Inflammatory macrophage treated with lipopolysaccharide for 4 hours (primary cell): ENCODE measurements at places on chromosomes 7 and 10.
A peak's percentile ranks its signal among the peaks of the same experiment; 100 is the strongest.

GRCh38 chr10:87866412-87866974, 3.1 kb downstream of the PTEN start:
- no peak for DNase-seq

DNA sequence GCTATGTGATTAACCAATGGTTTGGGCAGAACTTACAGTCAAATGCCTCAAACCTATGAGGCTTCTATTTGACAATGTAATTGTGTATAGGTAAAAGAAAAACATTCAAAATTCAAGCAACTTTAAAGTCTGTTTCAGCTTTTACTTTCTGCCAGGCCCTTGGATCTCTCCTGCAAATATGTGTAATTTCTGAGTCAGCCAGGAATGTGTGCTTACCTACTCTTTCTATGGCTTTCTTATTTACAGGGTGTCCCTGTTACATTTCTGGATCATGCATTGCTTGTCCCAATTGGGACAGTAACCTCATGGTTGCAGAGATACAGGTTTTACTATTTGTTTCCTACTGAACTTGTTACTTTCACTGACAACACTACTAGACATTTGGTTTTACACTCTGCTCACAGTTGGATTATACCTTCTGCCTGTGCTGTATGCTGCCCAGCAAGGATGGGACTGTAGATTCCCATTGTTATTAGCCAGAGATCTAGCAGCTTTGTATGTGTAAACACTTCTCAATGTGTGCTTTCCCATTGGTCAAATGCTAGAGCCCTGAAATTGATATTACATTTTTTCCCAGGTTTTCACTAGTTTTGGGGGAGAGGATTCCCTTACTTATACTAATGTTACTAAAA, 355.3 kb downstream of the ARL4A start:
- DNase-seq = no peak

DNA sequence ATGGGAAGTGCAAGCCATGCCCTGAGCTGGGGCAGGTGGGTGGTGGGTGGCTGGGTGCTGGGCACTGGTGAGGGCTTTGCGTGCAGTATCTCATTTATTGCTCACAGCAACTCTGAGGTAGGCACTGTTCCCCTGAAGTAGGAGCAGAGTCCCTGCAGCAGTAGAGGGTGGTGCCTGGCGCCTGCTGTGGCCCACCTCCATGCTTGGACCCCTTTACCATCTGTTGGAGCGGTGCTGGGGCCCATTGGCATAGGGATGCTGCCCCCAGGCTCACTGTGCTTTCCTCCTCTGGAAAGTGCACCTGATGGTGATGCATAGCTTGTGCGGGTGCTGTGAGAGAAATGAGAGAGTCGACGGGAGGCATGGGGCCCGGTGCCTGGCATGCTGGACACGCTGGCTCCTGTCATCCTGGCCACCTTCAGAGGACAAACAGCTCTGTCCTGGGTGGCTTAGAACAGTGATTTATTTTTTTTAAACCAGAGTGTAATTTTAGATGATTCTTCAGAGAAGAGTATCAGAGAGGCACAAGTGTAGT, 10.4 kb downstream of the SFRP5 start:
- DNase-seq = no peak

- no peak for DNase-seq
Observed at GRCh38 chr7:156820445-156821063, 72.4 kb downstream of the LMBR1 start.

GRCh38 chr7:80428161-80429054, 83.5 kb downstream of the GNAT3 start:
- peak; percentile 56 for DNase-seq

DNA sequence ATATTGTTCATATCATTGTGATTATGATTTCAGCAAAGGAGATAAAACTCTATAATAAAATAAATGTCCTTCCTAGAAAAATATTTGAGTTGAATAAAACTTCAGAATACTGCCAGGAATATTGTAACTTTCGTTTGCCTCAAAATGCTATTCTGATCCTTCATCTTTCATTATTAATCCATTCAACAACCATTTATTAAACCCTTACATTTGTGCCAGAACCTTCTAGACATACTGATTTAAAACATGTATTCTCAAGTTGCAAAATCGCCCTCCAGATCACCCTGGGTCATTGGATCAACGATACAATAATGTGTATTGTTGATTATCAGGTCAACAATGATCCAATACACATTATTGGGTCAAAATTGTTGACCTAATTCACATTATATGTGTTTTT, 759.8 kb downstream of the CNTNAP2 start:
- no peak for DNase-seq

GRCh38 chr7:4792537-4793126, 17.2 kb downstream of the AP5Z1 start:
- no peak for DNase-seq

- no peak for DNase-seq
Observed at GRCh38 chr7:90923541-90923997, 327.4 kb downstream of the CDK14 start.

DNA sequence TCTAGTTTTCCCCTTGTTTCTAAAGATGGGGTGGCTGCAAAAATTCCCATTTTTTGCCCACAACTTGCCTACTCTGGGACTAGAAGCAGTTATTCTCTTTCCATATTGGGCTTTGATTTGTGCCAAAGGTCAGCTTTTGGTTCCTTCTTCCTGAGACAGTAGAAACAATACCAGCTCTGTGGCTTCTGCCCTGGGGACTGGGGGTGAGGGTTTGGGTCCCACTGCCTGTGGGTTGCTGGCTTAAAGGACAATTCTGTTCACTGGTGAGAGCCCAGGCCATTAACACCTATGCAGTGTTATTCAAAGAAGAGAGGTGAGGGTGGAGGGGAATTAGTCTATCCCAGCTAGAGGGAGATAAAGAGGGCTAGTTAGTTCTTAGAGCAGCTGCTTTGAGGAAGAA, 171.5 kb downstream of the CPEB3 start:
- DNase-seq = no peak

DNA sequence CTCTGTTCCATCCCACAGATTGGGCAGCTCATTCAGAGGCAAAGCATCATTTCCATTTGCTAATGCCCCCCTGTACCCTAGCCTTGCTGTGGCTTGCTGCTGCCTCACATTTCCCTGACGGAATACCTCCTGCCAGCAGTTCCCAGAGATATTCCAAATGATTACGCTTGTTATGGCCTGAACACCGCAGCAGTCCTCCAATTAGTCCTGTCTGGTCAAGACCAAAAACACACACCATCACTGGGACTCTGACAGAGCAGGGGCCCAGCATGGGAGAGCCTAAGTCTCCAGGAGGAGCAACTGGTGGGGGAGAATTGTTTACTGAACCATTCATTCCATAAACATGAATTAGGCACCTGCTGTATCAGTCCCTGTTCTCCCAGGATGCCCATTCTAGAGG, 6.1 kb downstream of the OGDHL start:
- no peak for DNase-seq

GRCh38 chr10:118953598-118954393, 75.7 kb upstream of the NANOS1 start:
- no peak for DNase-seq

DNA sequence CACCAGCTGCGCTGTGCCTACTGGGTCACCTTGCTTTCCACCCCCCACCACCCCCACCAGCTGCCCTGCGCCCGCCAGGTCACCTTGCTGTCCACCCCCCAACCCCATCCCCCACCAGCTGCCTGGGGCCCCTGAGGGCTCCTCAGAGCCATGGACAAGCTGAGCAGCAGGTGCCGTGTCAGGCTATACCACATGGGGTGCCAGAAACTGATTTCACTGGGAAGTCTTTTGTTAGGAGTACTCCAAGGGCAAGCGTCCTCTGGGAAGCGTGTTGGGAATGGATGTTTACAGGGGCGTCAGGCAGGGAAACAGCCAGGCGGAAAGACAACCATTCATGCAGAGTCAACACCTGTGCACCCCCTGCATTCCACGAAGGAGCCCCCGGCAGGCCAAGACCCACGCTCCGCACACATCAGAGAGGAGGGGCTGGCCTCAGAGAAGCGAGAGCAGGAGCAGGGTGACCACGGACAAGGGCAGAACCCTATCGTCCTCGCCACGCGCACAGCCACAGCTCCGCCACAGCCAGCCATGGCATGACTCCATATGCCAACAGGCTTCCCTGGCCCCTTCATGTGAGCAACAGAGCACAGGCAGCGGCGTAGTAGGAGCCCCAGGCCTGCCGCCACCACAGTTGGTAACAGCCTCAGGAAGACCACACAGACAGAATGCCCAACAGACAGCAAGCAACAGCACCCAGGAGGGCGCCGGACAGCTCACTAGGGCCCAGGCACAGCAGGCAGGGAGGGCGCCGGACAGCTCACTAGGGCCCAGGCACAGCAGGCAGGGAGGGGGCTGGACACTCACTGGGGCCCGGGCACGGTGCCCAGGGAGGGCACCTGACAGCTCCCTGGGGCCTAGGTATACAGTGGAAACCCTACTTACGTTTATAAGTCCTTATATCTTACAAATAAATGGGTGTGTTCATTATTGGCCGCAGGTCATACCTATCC, 180.8 kb downstream of the MAD1L1 start:
- DNase-seq = no peak
